ENCODE measurements at places on chromosomes 5 and 9.

GRCh38 chr9:80836013-80836412, 853.3 kb downstream of the TLE1 start:
- DNase-seq, result no peak

DNA sequence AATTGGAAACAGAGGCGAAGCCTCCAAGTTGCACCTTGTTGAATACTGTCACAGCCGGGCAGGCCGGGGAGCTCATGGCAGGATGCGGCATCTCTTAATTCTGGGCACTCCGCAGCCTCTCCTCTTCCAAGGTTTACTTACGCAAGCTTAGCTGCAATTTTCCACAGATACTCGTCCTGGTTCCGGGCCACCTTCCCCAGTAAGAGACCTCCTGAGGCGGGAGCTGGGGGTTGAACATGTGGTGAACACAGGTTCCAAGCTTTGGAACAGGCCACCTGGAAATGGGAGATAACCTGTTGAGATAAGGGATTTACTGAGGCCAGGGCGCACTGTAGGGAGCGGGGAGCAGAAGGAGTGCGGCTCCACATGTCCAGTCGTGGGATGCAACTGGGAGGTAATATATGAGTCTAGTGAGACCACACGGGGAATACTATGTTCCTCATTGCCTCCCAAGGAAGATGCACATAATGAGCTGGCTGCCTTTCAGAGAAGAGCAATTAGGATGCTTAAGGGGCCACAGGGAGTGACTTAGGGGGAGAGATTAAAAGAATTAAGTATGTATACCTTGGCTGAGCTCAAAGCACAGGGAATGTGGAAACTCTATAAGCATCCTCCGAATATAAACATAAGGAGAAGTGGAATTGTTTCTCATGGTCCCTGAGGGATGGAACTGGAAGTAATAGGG, 335.2 kb downstream of the CWC27 start:
- no peak for DNase-seq

DNA sequence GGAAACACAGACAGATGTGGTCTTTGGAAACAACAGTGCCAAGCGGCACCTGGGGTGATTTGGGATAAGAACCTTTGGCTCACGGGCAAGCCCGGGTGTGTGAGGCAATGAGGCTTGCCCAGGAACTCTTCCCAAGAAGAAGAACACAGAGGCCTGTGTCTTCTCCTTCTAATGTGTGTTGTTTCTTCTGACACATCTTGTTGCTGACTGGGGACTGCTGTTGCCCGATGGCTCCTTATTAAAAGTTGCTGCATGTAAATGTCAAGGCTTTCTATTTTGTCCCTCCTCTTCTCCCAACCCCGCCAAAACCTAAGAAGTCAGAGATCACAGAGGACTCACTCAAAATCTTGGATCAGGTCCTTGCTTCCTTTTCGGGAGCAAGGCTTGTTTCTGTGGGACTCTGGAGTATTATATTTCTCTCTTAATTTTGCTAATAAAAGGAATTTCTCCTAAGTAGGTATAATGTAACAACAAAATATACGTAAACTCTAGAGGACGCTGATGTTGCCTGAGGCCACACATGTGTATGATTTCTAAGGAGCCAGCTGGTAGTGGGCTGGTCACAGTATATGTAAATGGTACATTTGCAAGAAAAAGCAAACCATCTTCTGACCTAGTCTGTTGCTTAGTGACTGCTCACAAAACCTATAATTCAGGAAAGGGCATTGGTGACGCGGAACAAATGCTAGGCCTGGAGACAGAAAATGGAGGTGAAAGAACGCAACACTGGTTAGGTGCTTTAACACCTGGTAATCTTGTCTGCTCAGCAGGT, 232.5 kb downstream of the GADD45G start:
- DNase-seq, result no peak

DNA sequence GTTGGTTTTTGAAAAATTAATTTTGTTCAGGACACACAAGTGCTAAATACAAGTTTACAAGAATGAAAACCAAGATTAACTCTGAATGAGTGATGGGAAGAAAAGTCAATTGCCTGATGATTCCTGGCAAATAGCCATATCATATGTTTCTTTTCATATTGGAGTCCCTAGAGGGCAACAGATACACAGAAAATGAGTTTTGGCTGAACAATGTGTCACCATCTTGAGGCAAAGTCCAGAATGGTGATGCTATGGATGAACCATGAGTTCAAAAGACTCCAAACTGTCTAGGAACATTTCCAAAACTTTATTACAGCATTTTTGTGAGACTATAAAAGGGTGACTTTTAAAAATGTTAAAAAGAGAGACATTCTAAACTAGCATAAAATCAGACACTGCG, 382.9 kb downstream of the TMEM161B start:
- no peak for DNase-seq

GRCh38 chr5:9712506-9712905, 82.4 kb upstream of the TAS2R1 start:
- DNase-seq, result no peak

GRCh38 chr5:98742396-98743073, 30.9 kb upstream of the RGMB start:
- no peak for DNase-seq

DNA sequence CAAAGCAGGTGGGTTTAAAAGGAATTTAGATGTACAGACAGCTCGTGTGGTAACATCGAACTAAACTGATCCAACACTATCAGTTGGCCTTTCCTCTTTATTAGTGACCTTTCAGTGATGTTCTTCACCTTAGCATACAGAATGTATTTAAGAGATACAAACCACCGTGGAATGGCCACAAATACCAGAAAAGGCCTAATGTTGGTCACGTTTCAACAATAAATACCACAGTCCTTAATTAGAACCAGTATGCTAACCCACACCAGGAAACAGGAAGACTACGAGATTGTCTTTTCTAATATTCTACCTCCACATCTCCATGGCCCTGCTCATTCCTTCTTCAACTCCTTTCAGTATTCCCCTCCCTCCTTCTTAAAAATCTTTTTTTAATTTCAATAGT, 40.4 kb downstream of the GNAQ start:
- DNase-seq, result no peak

- DNase-seq, result no peak
Observed at GRCh38 chr9:114472765-114473446, 32.4 kb downstream of the WHRN start.

DNA sequence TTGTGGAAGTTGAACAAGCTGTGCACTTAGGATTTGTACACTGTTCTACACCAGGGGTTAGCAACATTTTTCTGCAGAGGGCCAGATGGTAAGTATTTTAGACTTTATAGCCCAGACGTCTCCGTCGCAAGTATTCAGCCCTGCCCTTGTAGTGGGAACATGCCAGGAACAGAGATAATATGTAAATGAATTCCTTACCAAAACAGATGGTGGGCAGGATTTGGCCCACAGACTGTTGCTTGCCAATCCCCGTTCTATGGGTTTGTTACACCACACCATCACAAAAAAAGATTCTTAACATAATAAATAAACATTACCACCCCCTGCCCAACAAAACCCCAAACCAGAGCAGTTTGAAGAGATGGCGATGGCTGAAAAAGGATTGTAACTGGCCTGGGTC, 74.3 kb downstream of the AMBP start:
- DNase-seq, result no peak

- no peak for DNase-seq
Observed at GRCh38 chr5:75824323-75824722, 107.1 kb upstream of the POC5 start.

DNA sequence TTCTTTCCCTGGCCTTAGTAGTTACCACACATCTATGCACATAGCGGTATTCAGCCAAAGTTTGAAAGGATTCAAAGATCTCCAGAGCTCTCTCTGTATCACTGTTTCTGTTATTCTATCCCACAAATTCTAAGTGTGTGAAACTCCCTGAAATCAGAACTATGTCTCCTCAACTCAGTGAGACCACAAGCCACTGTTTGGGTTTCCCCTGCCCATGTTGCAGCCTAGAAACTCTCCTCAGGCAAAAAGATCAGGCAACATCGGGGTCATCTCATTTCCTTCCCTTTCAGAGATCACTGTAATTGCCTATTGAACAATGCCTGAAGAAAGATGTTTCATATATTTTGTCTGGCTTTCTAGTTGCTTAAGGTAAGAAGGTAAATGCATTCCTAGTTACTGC, 135.6 kb downstream of the TMC1 start:
- DNase-seq, result no peak

GRCh38 chr9:93129286-93129685, 4.8 kb downstream of the NINJ1 start:
- DNase-seq, result no peak

- no peak for DNase-seq
Observed at GRCh38 chr9:134957945-134958227, 40.2 kb upstream of the FCN1 start.

GRCh38 chr5:31809050-31809870, 170.3 kb downstream of the PDZD2 start:
- no peak for DNase-seq

GRCh38 chr5:74085186-74085585, 459.2 kb downstream of the ARHGEF28 start:
- DNase-seq, result no peak

- no peak for DNase-seq
Observed at GRCh38 chr9:72581694-72582093, 60.3 kb downstream of the TMC1 start.

- DNase-seq, result no peak
Observed at GRCh38 chr5:120293796-120294195, 170.3 kb upstream of the PRR16 start.

DNA sequence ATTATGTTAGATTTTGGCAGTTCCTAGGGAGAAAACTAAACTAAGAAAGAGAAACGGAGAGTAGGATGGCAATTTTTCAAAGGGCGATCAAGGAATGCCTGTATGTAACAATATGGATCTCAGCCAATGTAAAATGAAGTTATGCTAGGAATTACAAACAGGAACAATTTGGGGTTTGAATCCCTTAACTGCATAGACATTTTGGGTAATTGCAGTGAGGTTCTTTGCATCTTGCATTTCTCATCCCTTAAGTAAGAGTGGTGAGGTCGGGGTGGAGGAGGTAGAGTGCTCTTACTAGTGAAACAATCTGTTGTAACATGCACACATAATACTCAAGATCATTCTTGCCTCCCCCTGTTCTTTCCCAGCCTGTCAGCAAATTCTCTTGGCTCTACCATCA, 137.6 kb downstream of the NPR3 start:
- no peak for DNase-seq
